Esophagus muscularis mucosa (tissue), 4 donors: ENCODE measurements at places on chromosomes 2 and 18. TPM values are rescaled to one million over a fixed set of nuclear protein-coding genes. Genes with fewer than 3 reads are reported as not detected.

Gene LNPK
- 9.9 TPM for total RNA-seq

Gene KCNG2
- total RNA-seq = not detected

Gene SP140
- total RNA-seq = 2.5 TPM

Gene ASNSD1
- total RNA-seq = 39.6 TPM

Gene CRYGD
- total RNA-seq = not detected

- H3K27ac ChIP-seq = peak overlapping the region; percentile 50
- H3K4me1 ChIP-seq = peaks cover 40% of the 10 kb centered on the region
- H3K4me3 ChIP-seq = no peak overlapping the region
- no peaks in the 10 kb centered on the region for H3K27me3 ChIP-seq
- H3K36me3 ChIP-seq = no peaks in the 10 kb centered on the region
These were observed 221.8 kb downstream of the MREG start for GRCh38 chr2:215791481-215791937.

DNA sequence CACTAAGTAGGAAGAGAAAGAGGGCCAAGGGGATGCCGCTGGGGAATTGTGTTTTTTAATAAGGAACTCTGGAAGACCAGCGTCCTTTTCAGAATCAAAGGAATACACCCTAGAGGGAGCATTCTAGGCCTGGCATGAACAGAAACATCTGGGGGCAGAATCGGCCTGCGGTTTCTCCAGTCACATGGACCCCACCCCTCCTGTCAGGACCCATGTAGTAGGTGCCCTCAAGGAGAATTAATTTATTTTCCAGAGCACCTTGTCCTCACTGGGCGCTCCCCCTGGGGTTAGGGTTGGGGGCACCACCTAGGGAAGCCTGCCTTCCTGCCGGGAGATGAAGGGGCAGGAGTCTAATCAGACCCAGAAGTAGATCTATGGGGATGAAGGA lies 44.2 kb downstream of the TMEM37 start:
- H3K27me3 ChIP-seq = no peaks in the 10 kb centered on the region
- H3K4me3 ChIP-seq = no peak overlapping the region
- H3K4me1 ChIP-seq = peaks cover 8% of the 10 kb centered on the region

- H3K27me3 ChIP-seq = no peaks in the 10 kb centered on the region
- no peak overlapping the region for H3K27ac ChIP-seq
These were observed 512.0 kb downstream of the CMPK2 start for GRCh38 chr2:6353669-6354068.

- H3K36me3 ChIP-seq = no peaks in the 10 kb centered on the region
- no peaks in the 10 kb centered on the region for H3K27me3 ChIP-seq
- no peak for DNase-seq
- peak overlapping the region; percentile 83 for H3K27ac ChIP-seq
These were observed 295 bp upstream of the MTX2 start for GRCh38 chr2:176268976-176269318.

DNA sequence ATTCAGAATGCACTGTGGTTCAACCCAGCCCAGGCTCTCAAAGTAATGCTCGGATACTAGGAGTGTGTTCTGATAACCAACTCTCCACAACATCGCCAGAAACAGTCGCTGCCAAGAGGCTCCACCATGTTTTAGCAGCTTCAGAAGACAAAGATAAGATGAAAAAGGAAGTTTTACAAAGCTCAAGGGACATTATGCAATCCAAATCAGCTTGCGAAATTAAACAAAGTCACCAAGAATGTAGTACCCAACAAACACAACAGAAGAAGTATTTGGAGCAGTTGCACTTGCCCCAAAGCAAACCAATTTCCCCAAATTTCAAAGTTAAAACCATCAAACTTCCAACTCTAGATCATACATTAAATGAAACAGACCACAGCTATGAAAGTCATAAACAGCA lies 360.9 kb downstream of the XIRP2 start:
- H3K4me1 ChIP-seq = no peaks in the 10 kb centered on the region
- no peaks in the 10 kb centered on the region for H3K27me3 ChIP-seq
- no peak for DNase-seq

GRCh38 chr18:62981566-62981965 lies 266.2 kb downstream of the PHLPP1 start:
- H3K4me1 ChIP-seq = peaks cover 8% of the 10 kb centered on the region
- no peaks in the 10 kb centered on the region for H3K27me3 ChIP-seq
- no peak for DNase-seq

- H3K36me3 ChIP-seq = no peaks in the 10 kb centered on the region
- H3K4me1 ChIP-seq = peaks cover 11% of the 10 kb centered on the region
- H3K27ac ChIP-seq = no peak overlapping the region
- no peaks in the 10 kb centered on the region for H3K27me3 ChIP-seq
These were observed 13.3 kb downstream of the EIF2AK3 start for GRCh38 chr2:88613921-88614320.

DNA sequence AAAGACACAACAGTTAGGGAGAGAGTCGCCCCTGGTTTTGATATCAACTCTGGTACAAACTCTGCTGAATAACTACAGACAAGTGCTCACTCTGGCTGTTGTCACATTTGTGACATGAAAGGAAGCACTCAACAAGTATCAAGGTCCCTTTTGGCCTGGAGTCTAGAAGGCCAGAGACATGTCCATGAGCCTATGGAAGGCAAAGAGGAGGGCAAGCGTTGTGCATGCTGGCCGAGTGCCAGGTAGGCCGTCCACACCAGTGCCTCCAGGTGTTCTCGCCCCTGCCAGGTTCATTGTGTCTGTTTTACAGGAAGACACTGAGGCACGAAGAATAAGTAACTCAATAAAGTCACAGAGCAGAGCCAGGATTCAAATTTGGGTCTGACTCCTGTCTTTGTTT lies 21.1 kb downstream of the ILKAP start:
- no peak overlapping the region for H3K27ac ChIP-seq
- no peak overlapping the region for H3K4me3 ChIP-seq
- no peaks in the 10 kb centered on the region for H3K27me3 ChIP-seq

- no peak overlapping the region for H3K27ac ChIP-seq
- H3K4me3 ChIP-seq = no peak overlapping the region
- H3K4me1 ChIP-seq = no peaks in the 10 kb centered on the region
- no peaks in the 10 kb centered on the region for H3K36me3 ChIP-seq
These were observed 36.7 kb upstream of the CDC42EP3 start for GRCh38 chr2:37708146-37708545.

- no peaks in the 10 kb centered on the region for H3K4me1 ChIP-seq
- no peak for DNase-seq
- H3K36me3 ChIP-seq = no peaks in the 10 kb centered on the region
- no peaks in the 10 kb centered on the region for H3K27me3 ChIP-seq
- H3K4me3 ChIP-seq = no peak overlapping the region
These were observed 735.0 kb upstream of the POU3F3 start for GRCh38 chr2:104118889-104119288.

GRCh38 chr2:33340280-33340679 lies 136.2 kb upstream of the RASGRP3 start:
- no peaks in the 10 kb centered on the region for H3K27me3 ChIP-seq
- H3K4me3 ChIP-seq = no peak overlapping the region
- DNase-seq = peak; percentile 96
- no peak overlapping the region for H3K27ac ChIP-seq

DNA sequence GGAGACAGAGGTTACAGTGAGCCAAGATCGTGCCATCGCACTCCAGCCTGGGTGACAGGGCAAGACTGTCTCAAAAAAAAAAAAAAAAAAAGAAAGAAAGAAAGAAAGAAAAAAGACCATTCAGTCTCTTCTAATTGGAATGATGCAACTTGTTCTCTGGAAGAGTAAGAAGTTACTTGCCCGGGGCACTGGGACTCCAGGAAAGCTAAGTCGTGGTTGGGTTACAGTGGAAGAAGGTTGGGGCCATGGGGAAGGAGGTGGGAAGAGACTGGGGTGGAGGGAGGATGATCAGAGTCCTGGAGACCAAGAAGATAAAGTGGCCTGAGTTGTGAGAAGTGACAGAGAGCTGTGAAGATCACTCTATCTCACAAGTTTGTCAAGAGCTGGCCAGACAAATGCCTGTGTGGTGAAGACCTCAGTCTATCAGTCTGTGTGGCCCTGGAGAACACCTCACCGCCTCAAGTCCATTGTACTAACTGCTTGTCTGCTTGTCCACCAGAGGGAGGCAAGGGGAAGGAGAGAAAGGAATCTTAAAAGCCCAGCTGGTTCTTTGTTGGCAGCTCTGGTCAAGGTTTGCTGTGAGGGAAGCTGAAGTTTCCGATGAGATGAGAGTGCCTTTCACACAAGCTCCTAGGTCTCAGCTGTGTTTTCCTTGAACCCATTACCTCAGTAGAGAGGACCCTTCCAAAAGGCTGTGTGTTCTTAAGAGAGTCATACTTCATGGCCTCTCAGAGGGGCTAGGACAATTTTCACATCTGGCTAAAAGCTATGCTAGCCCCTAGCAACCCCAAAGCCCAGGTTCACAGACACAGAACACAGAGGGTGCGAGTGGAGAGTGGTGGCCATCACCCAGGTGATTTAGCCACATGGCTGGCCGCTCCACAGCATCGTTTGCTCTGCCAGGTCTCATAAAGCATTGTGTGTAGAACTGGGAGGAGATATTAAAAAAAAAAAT lies 72.0 kb upstream of the TMEM178A start:
- peaks cover 6% of the 10 kb centered on the region for H3K4me1 ChIP-seq
- no peak overlapping the region for H3K27ac ChIP-seq
- no peaks in the 10 kb centered on the region for H3K36me3 ChIP-seq
- H3K27me3 ChIP-seq = no peaks in the 10 kb centered on the region

DNA sequence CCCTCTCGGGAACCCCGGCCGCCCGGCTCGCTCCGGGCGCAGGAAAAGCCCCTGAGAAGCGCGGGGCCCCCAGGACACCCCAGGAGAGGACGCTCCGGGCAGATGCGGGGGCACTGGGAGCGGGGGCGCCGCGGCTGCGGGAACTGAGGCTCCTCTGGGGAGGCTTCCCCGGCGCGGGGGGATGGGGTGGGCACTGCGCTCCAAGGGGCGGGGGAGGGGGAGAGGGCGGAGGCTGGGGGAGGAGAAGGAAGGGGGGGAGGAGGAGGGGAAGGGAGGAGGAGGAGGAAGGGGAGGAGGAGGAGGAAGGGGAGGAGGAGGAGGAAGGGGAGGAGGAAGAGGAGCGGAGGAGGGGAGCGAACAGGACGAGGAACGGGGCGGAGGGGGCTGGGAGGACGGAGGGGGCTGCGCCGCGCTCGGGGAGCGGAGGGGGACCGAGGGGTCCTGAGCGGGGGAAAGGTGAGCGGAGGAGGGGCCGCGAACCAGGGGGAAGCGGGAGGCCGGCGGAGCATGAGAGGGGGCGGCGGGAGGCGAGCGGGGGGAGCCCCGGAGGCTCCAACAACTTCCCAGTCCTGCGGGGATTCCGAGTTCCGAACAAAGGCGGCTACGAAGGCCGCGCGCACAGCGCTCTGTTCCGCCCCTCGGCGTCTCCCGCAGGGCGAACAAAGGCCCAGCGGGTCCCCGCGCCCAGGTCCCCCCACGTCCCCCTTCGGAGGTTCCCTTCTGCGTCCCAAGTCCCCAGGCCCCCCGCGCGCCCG lies 742 bp downstream of the PXDN start:
- H3K4me3 ChIP-seq = peak overlapping the region; percentile 93
- peaks cover 12% of the 10 kb centered on the region for H3K27me3 ChIP-seq
- peaks cover 59% of the 10 kb centered on the region for H3K4me1 ChIP-seq

GRCh38 chr2:62550461-62550860 lies 44.5 kb upstream of the TMEM17 start:
- DNase-seq = no peak
- H3K27me3 ChIP-seq = no peaks in the 10 kb centered on the region
- H3K4me3 ChIP-seq = no peak overlapping the region
- H3K4me1 ChIP-seq = peaks cover under 1% of the 10 kb centered on the region
- no peaks in the 10 kb centered on the region for H3K36me3 ChIP-seq

GRCh38 chr18:60664736-60665135 lies 292.2 kb upstream of the MC4R start:
- no peaks in the 10 kb centered on the region for H3K27me3 ChIP-seq
- no peaks in the 10 kb centered on the region for H3K36me3 ChIP-seq
- no peaks in the 10 kb centered on the region for H3K4me1 ChIP-seq
- no peak overlapping the region for H3K27ac ChIP-seq
- H3K4me3 ChIP-seq = no peak overlapping the region

GRCh38 chr2:29082804-29083495 lies 8.6 kb upstream of the PCARE start:
- no peak for DNase-seq
- no peak overlapping the region for H3K27ac ChIP-seq
- no peaks in the 10 kb centered on the region for H3K4me1 ChIP-seq
- H3K4me3 ChIP-seq = no peak overlapping the region
- no peaks in the 10 kb centered on the region for H3K27me3 ChIP-seq
- H3K36me3 ChIP-seq = no peaks in the 10 kb centered on the region

GRCh38 chr18:63180971-63181376 lies 138.6 kb downstream of the BCL2 start:
- DNase-seq = no peak
- no peaks in the 10 kb centered on the region for H3K27me3 ChIP-seq
- H3K4me1 ChIP-seq = peaks cover 71% of the 10 kb centered on the region

DNA sequence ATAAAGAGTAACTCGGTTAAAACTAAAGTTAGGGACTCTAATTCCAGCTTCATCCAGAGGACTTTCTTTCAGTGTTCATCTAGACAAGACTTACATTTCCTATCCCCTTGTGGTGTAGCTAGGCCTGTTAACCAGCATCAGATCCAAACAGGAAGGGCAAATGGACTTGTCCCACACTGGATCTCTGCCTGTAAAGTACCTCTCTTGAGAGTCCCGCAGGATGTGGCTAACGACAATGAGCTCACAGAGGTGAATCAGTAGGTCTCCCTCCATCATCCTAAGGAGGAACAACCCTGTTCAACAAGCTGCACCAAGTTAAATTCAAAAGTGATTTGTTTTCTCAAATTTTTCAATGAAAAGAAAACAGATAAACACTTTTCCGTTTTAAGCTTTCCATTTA lies 412.3 kb upstream of the RGPD4 start:
- H3K27ac ChIP-seq = no peak overlapping the region
- H3K4me3 ChIP-seq = no peak overlapping the region
- no peaks in the 10 kb centered on the region for H3K27me3 ChIP-seq
- H3K36me3 ChIP-seq = no peaks in the 10 kb centered on the region
- H3K4me1 ChIP-seq = peaks cover 6% of the 10 kb centered on the region

DNA sequence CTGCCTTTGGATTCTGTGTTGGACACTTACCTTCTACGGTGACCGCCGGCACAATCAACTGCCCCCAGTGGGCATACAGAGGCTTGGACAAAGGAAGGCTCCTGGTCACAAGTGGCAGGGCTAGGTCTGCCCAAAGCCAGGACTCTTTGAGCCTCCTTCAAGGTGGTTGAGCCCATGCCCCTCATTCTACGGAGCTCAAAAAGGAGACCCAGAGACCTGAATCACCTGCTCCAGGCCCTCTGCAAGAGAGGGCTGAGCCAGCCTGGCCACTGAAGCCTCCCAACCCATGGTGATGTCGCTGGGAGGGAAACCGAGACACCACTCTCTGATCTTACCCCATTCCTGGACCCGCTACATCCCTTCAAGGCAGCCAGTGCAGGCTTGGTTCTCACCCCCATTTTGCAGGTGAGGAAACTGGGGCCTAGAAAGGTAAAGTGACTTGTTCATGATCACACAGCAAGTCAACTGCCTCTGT lies 87.9 kb downstream of the INHBB start:
- no peaks in the 10 kb centered on the region for H3K36me3 ChIP-seq
- peaks cover 27% of the 10 kb centered on the region for H3K27me3 ChIP-seq
- no peak overlapping the region for H3K4me3 ChIP-seq
- DNase-seq = no peak

- no peak for DNase-seq
- peak overlapping the region; percentile 83 for H3K27ac ChIP-seq
- H3K27me3 ChIP-seq = no peaks in the 10 kb centered on the region
- H3K36me3 ChIP-seq = no peaks in the 10 kb centered on the region
- H3K4me1 ChIP-seq = peaks cover 50% of the 10 kb centered on the region
These were observed 9.1 kb upstream of the RAB17 start for GRCh38 chr2:237599465-237600110.

GRCh38 chr18:46211816-46212215 lies 107.6 kb downstream of the HAUS1 start:
- no peak overlapping the region for H3K27ac ChIP-seq
- H3K27me3 ChIP-seq = no peaks in the 10 kb centered on the region
- DNase-seq = no peak
- no peaks in the 10 kb centered on the region for H3K4me1 ChIP-seq
